Natural killer cell treated with Interleukin-12 subunit alpha and Interleukin-12 subunit beta and Interleukin-15 and Interleukin-18, amount 100 ng/mL, for 72 hours (primary cell): ENCODE measurements at places on chromosomes 12 and 14. TPM values are rescaled to one million over a fixed set of nuclear protein-coding genes. Genes with fewer than 3 reads are reported as not detected.

- DNase-seq: no peak
Observed at GRCh38 chr12:106170285-106170684, 31.5 kb upstream of the NUAK1 start.

GRCh38 chr12:105805730-105806399, 332.9 kb downstream of the NUAK1 start:
- DNase-seq: no peak

DNA sequence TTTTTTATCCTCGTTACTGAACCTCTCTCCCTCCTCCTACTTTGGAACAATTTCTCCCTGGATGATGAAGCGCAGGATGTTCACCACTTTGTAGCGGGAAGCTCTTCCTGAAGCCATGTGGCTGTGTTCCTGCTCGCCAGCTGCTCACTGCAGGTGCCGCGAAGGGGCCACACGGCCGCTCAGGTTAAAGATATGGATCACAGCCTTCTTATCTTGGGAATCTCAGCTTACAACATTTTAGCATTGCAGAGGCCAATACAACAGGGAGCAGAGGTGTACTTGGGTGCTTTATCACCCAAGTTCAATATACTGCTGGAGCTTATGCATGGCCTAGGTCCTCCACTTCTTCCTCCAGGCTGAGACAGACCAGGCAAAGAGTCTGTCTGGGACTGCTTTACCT, 201.2 kb upstream of the G2E3 start:
- no peak for DNase-seq

Gene RASAL1
- not detected for total RNA-seq
